ENCODE measurements at places on chromosomes 16 and 17.

- no peak for DNase-seq
These were observed 117.0 kb downstream of the RAB11FIP4 start for GRCh38 chr17:31508288-31509094.

DNA sequence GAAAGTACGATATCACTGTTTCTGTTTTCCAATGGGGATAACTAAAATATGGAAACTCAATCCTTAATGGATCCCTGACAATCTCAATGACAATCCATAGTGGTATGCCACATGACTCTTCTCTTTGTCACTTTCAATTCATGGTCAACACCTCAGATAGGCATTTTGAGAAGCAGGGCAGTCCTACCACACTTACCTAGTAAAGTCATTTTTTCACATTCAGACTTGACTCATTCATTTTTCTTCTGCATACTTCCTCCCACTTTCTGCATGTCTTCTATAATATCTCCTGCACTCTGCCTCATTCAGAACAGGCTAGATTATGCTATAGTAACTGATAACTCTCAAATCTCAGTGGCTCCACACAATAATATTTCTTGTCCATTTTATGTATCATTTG, 117.5 kb downstream of the FTO start:
- DNase-seq, result no peak

DNA sequence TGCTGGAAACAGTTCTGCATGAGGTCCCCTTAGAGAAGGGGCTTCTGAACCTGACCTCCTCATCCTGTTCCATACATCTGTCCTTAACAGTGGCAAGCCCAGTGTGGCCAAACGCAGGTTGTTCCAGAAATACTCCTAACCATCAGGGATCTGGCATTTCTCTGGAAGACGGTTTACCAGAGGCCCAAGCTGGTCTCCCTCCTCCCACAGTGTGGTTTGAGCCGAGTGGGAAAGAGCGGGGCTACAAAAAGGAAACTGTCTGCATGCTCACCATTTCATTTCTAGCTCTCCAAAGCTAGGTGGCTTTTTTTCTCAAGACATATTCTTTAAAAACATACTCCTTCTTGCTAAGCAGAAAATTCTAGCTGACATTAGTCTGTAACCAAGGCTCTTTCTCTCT, 6.0 kb downstream of the MXRA7 start:
- no peak for DNase-seq

DNA sequence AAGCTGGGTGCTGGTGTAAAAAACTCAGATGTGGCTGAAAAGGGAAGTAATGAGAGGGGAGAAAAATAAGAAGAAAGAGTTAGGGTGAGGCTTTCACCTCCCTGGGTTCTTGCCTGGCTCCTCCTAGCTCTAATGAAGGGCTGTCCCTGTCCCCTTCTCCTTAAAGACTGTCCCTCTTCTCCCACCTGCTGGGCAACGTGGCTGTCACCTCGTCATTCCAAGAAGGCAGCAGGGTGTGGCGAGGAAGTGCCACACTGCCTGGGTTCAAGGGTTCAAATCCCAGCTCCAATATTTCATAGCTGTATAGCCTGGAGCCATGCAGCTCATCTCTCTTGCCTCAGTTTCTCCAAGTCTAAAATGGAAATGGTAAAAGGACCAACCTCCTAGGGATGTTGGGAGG, 122.5 kb upstream of the CACNG5 start:
- no peak for DNase-seq

DNA sequence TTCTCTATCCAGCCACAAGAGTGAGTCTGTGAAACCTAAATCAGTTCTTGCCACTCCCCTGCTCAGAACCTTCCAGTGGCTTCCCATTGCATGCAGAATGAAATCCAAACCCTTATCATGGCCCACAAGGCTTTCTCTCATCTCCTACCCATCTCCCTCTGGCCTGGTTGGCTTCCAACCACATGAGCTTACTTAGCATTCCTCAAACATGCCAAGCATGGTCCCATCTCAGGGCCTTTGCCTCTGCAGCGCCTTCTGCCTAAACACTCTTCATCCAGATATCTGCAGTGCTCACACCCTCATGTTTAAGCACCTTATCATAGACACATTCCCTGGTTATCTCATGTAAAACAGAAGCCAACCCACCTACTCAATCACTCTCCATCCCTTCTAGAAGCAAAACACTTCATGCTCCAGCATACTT, 15.5 kb downstream of the TK2 start:
- no peak for DNase-seq

DNA sequence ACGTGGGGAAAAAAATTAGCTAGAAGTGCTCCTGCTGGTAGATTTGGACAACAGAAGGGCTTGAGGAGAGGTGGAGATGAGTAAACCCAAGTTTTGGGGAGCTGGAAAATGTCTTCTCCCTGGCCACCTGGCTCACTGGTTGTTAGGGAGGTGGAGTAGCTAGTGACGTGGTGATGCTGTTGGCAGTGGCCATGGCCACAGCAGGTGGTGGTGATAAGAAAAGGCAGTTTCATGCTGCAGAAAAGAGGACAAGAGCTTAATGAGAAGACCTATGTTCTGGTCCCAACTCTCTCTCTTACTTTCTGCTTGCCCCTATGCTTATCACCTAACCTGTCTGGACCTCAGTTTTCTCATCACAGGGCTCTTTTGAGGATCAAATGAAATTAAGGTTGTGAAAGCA, 223.5 kb upstream of the N4BP1 start:
- no peak for DNase-seq

DNA sequence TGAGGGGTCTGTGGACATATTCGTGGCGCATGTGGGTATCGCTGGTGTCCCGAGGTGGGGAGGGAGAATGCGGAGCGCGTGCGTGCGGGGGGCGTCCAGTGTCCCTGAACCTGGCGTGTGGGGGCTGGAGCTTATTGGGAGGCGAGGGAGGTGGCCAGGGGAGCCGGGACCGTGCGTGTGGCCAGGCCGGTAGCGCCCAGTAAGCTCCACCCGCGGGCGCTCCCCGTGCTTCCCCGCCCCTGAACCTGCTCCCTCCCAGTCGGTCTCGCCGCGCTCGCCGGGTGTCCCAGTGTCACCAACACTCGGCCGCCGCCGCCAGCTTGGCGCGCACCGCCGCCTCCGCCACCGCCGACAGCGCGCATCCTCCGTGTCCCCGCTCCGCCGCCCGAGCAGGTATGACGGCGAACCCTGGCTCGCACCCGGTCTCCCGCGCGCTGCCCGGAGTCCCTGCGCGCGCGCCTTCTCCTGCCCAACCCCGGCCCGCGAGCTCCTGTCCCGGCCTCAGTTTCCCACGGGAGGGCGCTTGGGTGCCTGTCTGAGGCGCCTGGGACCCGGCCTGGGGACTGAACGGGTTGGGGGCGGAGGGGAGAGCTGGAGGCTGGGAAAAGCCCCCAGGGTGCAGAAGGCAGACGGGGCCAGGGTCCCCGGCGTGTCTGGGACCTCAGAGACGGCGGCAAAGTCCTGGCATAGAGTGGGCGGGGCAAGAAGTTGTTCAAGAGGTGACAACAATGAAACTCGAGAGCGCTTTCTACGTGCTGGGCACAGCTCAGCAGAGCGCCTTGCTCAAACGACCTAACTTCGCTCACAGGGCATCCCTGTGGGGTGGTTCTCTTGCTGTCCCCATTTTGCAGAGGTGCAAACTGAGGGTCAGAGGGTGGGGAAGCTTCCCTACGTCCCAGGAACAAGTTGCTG, at the start of gene SCNN1B:
SCNN1B (plus strand) TSS at position 258 of the 912 bp plus-strand sequence. CDS start 46,298 bp downstream, outside the sequence.
- DNase-seq, result no peak

- DNase-seq, result no peak
These were observed 221.3 kb downstream of the CDH11 start for GRCh38 chr16:64900517-64900916.

- no peak for DNase-seq
These were observed 10.3 kb downstream of the RETREG3 start for GRCh38 chr17:42598905-42599304.

DNA sequence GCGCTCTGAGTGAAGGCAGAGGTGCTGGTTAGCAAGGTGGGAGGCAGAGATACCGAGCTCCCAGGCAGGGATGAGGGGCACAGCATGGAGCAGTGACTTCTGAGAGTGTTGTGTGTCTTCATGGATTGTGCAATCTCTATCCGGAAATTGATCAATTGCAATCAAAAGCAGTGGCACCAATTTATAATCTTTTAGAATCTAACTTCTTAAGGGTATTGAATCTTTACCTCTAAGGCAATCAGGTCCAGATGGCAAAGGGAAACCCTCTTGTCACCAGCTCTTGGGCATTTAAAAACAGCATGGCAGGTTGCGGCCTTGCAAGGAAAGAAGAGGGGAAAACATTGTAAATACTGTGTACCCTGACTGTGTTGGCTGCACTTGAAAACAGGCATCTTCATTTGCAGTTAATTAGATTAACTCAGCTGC, 58.0 kb upstream of the MRTFB start:
- no peak for DNase-seq

DNA sequence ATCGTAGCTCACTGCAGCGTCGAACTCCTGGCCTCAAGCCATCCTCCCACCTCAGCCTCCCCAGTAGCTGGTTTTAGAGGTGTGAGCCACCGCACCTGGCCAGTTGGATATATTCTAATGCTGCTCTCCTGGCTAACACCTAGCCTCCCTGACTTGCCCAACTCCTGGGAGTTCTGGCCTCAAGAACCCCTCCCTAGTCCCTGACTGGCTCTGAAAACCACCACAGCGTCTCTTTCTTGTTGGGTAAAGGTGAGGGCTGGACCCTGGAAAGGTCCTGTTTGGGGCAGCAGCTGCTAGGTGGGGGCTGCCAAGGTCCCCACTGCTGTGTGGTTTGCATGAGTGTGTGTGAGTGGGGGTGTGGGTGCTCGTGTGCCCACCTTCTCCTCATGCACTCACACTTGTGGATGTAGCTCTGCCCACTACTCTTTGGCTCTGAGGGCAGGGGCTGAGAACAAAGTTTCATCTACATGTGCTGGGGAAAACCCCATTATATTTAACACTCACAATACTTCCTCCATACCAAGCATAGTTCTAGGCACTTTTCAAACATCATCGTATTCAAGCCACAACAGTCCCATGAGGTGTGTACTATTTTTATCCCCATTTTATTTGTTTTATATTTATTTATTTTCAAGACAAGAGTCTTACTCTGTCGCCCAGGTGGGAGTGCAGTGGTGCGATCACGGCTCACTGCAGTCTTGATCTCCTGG, 7.1 kb upstream of the SPNS3 start:
- DNase-seq, result no peak

DNA sequence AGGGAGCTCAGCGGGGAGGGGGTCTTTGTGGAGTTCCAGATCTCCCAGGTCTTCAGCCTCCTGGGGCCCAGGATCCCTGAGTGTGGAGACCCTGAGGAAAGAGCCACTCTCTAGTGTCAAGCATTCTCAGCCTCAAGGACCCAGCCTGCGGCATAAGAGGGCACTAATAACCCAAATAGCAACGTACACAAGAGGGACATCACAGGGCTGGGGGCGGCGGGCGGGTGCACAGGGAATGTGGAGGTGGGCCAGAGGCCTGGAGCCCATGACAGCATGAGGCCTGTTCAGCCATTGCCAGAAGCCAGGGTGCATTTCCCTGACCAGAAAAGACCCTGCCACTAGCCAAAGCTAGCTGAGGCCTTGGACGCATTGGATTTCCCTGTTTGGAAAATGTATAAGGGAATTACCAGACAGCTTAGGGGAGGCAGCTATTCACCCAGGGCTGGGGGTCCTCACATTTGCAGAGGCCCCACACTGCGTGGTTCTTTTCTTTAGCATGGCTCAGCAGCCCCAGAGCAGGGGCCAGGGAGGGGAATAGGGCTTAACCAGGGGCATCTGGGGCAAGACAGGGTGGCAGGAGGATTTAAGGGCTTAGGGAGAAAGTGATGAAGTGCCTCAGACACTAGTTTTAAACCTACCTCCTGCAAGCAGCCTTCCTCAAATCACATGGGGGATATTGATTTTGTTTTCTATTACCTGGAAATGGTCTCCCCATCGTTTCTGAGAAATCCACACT, 13.5 kb upstream of the ALOX15B start:
- DNase-seq, result no peak

DNA sequence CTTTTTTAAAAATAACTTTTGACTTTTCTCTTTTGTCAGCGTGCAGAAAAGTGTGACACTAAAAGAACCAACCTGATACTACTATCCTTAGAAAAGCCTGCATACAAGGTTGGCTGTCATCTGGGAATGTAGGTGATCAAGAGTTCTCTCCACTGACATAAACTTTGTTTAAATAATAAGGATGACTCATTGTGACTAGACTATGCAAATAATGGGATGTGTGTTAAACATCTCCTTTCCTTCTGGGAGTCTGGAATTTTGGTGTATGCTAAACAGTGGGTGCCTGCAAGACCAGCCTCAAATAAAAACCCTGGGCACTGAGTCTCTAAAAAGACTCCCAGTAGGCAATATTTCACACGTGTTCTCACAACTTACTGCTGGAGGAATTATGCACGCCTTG, 373.4 kb downstream of the CNTNAP4 start:
- no peak for DNase-seq

GRCh38 chr17:74950207-74950606, 14.5 kb downstream of the OTOP3 start:
- DNase-seq, result no peak

- no peak for DNase-seq
These were observed 20.9 kb downstream of the FCSK start for GRCh38 chr16:70475054-70475871.

GRCh38 chr16:56848029-56848936, 16.7 kb upstream of the SLC12A3 start:
- no peak for DNase-seq
